ENCODE measurements at places on chromosomes 2 and 18. TPM values are rescaled to one million over a fixed set of nuclear protein-coding genes. Genes with fewer than 3 reads are reported as not detected.

Gene ABCA12
- total RNA-seq: 1.7 TPM

Gene CYP26B1
- total RNA-seq: 13.8 TPM

Gene HOXD12
- not detected for total RNA-seq

Gene ASIC4
- 0.10 TPM for total RNA-seq

Gene FRZB
- 38.0 TPM for total RNA-seq

Gene NIFK
- total RNA-seq: 54.8 TPM

Gene KIF1A
- total RNA-seq: 8.9 TPM

Gene KIF3C
- 3.8 TPM for total RNA-seq

Gene UNC80
- 1.3 TPM for total RNA-seq

Gene FOXI3
- 0.31 TPM for total RNA-seq

Gene TUBA3E
- total RNA-seq: not detected

Gene ZNF519
- 11.6 TPM for total RNA-seq

Gene AMER3
- not detected for total RNA-seq

Gene GALNT5
- 19.2 TPM for total RNA-seq

Gene MYO5B
- total RNA-seq: 12.8 TPM

Gene FEV
- not detected for total RNA-seq

All from tongue (tissue), 3 donors.